ENCODE measurements at places on chromosomes 6 and 20. TPM values are rescaled to one million over a fixed set of nuclear protein-coding genes. Genes with fewer than 3 reads are reported as not detected.

GRCh38 chr20:37501940-37502339 lies 19.1 kb upstream of the NNAT start:
- no peak overlapping the region for H3K27ac ChIP-seq
- H3K4me3 ChIP-seq, result no peak overlapping the region
- DNase-seq, result no peak
- H3K36me3 ChIP-seq, result no peaks in the 10 kb centered on the region
- H3K4me1 ChIP-seq, result no peaks in the 10 kb centered on the region

DNA sequence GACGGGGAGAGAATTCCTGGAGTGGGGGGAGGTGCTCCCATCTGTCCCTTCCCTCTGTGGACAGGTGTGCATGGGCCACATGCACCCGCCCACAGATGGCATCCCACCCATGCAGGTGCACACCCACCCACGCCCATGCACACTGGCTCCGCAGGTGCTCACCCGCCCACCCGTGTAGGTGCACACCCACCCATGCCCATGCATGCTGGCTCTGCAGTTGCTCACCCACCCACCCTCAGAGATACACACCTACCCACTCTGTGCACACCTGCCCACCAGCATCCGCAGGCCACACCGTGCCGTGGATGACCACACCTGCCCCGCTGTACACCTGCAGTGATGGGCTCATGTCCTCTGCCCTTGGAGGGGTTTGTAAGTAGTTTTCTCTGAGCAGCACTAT lies 132.0 kb downstream of the PHACTR3 start:
- DNase-seq, result no peak
- no peaks in the 10 kb centered on the region for H3K27me3 ChIP-seq
- H3K4me1 ChIP-seq, result no peaks in the 10 kb centered on the region
- H3K27ac ChIP-seq, result no peak overlapping the region
- no peaks in the 10 kb centered on the region for H3K36me3 ChIP-seq

DNA sequence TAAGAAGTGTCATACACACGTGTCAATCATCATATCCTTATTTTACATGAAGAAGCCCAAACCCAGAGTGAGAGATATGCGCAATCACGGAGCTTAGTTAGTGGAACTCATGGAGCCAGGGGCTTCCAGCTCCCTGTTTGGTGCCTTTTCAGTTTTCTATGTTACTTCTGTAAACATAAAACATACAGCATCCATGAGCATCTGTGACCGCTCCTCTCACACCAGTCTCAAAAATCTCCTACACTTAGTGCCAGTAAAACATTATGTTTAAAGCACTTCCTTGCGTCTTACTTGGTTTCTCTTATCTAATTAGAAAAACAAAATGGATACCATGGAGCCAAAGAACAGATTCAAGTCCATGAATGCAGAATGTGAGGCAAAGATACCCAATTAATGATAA lies 240.4 kb downstream of the SLC35F1 start:
- H3K4me3 ChIP-seq, result no peak overlapping the region
- no peaks in the 10 kb centered on the region for H3K4me1 ChIP-seq
- no peaks in the 10 kb centered on the region for H3K36me3 ChIP-seq
- no peaks in the 10 kb centered on the region for H3K27me3 ChIP-seq
- no peak for DNase-seq

DNA sequence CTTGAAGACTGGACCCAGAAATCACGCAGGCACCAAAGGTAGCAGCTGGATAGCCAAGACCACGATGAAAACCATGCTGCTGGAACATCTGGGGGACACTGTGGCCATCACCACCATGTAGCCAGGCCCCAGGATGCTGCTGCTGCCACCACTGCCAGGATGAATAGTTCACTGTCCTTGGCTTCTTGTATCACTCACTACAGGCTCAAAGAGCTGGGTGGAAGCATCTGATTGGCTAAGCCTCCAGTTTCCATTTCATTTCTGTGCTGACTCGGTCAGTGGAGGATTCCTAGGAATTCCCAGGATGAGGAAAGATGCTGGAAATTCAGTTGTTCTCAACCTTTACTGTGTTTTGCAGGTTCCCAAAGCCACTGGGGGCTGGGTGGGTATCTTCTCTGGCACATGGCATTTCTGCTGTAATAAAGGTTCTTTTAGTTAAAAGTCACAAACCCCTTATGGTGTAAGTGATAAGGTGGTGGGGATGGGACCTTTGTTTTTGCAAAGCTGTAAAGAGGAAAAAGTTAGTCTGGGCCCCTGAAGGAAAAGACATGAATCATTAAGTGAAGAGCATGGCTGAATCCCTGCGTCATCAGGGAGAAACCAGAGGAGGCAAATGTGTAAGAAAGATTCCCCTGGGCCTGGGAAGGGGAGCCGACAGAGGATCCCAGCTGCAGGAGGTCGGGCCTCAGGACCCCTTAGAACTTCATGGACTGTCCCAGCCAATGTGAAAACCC lies 75.6 kb upstream of the RNF24 start:
- no peaks in the 10 kb centered on the region for H3K36me3 ChIP-seq
- H3K4me1 ChIP-seq, result no peaks in the 10 kb centered on the region
- H3K27me3 ChIP-seq, result no peaks in the 10 kb centered on the region
- no peak overlapping the region for H3K27ac ChIP-seq

- H3K4me3 ChIP-seq, result no peak overlapping the region
- no peaks in the 10 kb centered on the region for H3K27me3 ChIP-seq
- no peaks in the 10 kb centered on the region for H3K4me1 ChIP-seq
- DNase-seq, result no peak
- no peak overlapping the region for H3K27ac ChIP-seq
These were observed 162.9 kb upstream of the CEP162 start for GRCh38 chr6:84390334-84390733.

- no peaks in the 10 kb centered on the region for H3K4me1 ChIP-seq
- H3K27ac ChIP-seq, result no peak overlapping the region
- no peaks in the 10 kb centered on the region for H3K27me3 ChIP-seq
- H3K36me3 ChIP-seq, result no peaks in the 10 kb centered on the region
- no peak overlapping the region for H3K4me3 ChIP-seq
- DNase-seq, result no peak
These were observed 39.9 kb downstream of the ANKRD60 start for GRCh38 chr20:58188527-58188926.

MMP24 gene
- total RNA-seq, result 1.1 TPM

NHSL1 gene
- 2.6 TPM for total RNA-seq

NCOA3 gene
- total RNA-seq, result 32.5 TPM
